DND-41 (cell line): ENCODE measurements at places on chromosomes 16 and 17.

GRCh38 chr16:1468426-1468810 is 6.4 kb downstream of the CLCN7 start:
- no peak for DNase-seq

DNA sequence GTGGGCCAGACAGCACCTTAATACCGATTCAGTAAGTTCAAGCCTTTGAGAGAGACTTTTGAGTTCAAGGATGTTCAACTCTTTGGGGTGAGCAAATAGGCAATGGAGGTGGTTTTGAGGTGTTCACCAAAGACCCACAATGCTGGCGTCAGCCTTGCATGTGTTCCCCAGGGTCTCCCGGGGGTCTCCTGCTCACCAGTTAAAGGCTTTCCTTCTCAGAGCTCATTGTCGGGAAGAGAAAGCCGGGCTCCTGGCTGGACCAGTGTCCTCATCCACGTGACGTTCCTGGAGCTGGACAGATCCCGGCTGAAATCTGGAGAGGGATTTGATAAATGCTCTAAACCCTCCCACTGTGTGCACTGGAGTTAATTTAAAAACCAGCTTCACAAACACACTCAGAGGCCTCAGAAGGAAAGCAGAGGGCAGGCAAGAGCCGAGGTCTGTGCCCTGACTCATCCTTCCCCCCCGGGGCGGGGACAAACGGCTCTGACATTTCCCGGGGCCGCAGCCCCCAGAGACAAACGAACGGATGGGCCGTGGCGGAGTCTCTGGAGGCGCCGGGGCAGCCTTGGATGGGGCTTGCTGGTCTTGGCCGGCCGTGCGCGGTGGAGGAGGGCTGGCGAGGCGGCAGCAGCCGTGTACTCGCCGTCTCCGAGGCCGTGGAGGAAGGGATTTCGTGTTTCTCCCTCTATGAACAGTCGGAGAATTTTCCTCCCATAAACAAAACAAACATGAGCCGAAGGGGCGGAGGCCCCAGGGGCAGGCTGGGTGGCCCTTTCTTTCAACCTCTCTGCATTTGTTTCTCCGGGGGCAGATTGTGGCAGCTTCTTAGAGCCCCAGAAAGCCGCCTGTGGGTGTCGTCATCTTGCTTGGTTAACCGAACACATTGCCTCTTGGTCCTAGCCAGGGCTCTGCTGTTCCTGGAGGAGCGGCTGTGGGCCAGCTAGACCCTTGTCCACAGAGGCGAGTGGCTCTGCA is 94.2 kb downstream of the NTN1 start:
- no peak for DNase-seq

- no peak for DNase-seq
Observed at GRCh38 chr16:10552998-10553491, 27.4 kb downstream of the EMP2 start.

DNA sequence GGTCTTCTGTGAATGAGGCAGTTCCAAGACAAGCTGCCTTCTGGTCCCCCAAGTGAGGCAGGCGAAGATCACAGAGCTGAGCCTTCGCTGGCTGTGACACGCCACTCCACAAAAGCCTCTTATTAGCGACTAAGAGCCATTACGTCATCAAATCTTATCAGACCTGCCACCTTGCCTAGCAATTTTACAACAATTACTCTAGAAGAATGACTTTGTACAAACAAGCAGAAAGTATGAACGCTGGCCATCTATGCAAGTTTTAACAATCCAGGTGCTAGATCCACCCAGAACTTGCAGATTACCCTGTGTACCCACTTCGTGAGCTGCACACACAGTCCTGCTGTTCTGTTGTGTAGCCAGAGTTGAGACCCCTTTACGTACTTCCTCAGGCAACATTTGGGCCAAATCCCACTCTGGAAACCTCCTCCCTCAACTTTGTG is 3.8 kb upstream of the ICAM2 start:
- no peak for DNase-seq

GRCh38 chr16:77833921-77834634 is 45.7 kb downstream of the VAT1L start:
- no peak for DNase-seq

- peak; percentile 86 for DNase-seq
Observed at GRCh38 chr17:77666881-77667395, 291.6 kb upstream of the TNRC6C start.

DNA sequence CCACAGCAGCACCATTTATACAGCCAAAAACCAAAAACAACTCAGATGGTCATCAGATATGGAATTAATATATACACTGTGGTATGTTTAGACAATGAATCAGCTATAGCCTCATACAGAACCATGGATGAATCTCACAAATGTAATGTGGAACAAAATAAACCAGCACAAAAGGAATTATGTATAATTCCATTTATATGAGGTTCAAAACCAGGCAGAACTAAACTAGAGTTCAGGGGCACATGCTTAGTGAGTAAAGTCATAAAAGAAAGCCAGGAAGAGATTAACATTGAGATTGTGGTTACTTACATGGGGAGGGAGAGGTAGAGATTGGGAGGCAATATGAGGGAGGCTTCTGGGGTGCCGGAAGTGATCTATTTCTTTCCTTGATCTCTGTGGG is 231.1 kb downstream of the COPRS start:
- DNase-seq, result no peak

DNA sequence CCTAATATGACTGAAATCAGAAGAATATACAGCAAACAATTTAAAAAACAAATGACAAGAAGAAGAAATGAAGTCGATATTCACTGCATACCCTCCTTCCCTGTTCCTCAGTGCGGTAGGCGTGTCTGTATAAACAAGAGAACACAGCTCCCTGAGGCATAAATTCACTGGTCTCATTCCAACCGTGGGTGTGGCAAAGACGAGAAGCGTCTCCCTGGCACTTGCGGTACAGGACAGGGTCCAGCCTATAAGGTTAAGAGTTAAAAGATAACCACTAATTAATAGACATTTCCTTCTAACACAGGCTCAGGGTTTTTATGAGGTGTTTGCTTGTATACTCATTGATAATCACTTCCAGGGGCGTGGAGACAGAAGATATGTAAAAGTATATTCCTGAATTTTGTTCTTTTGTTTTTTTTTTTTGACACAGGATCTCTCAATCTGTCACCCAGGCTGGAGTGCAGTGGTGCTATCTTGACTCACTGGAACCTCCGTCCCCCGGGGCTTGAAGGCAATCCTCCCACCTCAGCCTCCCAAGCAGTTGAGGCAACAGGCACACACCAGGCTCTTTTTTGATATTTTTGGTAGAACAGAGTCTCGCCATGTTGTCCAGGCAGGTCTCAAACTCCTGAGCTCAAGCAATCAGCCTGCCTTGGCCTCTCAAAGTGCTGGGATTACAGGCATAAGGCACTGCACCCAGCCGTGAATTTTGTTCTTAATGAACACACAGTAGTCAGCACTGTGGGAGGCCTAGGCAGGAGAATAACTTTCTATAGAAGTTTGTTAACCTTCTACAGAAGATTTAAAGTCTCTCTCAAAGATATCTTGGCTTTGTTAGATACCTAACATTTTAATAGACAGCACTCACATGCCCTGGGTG is 59.1 kb upstream of the CLEC18B start:
- DNase-seq, result no peak

- no peak for DNase-seq
Observed at GRCh38 chr17:59238906-59239305, 18.6 kb downstream of the GDPD1 start.

DNA sequence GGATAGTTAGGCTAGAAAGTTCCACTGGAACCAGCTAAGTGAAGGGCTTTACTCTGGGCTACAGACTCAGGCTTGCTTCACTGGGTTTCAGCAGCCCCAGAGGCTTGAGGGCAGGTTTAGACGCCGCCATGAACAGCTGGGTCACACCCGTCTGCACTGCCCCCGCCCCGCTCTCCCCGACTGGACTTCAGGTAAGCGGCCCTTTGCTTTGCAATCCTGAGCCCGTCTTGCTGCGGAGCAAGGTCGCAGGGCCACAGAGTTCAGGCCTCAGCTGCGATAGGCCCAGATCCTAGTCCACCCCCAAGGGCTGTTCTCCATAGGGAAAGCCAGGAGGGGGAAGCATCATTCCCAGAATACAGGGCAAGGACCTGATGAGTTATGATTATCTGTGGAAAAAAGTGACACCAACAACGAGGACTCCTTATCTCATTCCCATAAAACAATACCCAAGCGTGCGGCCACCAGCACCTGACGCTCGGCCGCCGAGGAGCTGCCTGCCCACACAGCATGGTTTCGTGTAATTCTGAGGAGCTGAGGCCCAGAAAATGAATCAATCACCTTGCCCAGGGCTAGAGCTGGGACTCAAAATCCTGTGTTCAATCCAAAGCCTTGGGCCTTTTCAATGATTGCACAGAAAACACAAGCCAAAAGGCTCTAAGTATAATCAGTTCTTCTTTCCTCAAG is 20.4 kb downstream of the MEAK7 start:
- no peak for DNase-seq

- no peak for DNase-seq
Observed at GRCh38 chr17:51133365-51133764, 12.7 kb upstream of the SPAG9 start.

- DNase-seq, result no peak
Observed at GRCh38 chr17:68443972-68444464, 13.3 kb downstream of the WIPI1 start.

- DNase-seq, result no peak
Observed at GRCh38 chr17:2704031-2704889, 7.3 kb downstream of the CLUH start.

GRCh38 chr16:84413244-84414004 is 45.1 kb downstream of the ATP2C2 start:
- no peak for DNase-seq

- DNase-seq, result peak; percentile 29
Observed at GRCh38 chr17:8121681-8122421, 2.1 kb downstream of the HES7 start.

GRCh38 chr17:4897198-4897687 is 2.1 kb upstream of the C17orf107 start:
- no peak for DNase-seq

DNA sequence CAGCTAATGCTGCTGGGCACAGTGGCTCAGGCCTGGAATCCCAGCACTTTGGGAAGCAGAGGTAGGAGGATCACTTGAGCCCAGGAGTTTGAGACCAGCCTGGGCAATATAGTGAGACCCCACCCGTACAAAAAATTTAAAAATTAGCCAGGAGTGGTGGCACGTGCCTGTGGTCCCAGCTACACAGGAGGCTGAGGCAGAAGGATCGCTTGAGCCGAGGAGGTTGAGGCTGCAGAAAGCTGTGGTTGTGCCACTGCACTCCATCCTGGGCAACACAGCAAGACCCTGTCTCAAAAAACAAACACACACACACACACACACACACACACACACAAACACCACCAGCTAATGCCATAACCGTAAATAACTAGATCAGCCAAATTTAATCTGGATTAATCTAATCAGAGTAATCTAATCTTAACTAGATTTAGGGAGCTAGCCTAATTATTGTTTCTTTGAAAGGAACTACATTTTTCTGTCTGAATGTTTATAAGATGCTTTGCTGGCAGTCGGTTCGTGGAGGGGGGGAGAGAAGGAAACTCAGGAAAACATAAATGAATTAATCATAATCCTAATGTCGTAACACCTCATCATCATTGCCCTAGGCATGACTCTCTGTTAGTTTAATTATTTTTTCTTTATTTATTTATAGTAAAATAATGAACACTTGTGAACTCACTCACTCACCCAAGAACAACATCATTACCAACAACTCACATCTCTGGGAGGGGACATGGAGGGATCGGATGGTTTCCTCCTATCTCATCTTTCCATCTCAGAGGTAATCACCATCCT is 12.5 kb upstream of the RBBP6 start:
- no peak for DNase-seq

DNA sequence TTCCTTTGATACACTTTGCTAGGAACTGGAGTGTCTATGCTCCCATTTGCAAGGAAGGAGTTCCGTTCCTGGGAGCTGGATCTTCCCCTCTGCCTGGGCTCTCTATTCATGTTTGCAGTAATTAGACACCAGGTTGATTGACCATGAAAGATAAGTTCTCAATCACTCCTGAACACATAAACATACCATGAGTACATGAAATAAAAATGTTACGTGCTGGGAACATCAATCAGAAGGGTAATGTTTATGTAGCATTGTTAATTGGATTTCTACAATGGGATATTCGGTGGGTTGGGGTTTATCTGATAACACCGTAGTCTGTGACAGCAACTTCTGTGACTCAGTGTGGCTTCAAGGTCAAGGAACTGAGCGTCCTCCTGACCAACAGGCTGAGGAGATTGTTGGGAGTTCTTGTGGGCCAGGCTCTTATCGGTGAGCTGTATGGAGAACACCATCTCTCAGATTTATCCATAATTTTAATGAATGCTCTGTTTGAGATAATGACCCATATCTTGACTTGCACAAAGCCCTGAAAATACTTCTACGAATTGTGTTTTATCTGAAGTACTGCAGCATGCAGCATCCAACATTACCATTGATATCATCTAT is 136.4 kb downstream of the NPIPB5 start:
- no peak for DNase-seq

DNA sequence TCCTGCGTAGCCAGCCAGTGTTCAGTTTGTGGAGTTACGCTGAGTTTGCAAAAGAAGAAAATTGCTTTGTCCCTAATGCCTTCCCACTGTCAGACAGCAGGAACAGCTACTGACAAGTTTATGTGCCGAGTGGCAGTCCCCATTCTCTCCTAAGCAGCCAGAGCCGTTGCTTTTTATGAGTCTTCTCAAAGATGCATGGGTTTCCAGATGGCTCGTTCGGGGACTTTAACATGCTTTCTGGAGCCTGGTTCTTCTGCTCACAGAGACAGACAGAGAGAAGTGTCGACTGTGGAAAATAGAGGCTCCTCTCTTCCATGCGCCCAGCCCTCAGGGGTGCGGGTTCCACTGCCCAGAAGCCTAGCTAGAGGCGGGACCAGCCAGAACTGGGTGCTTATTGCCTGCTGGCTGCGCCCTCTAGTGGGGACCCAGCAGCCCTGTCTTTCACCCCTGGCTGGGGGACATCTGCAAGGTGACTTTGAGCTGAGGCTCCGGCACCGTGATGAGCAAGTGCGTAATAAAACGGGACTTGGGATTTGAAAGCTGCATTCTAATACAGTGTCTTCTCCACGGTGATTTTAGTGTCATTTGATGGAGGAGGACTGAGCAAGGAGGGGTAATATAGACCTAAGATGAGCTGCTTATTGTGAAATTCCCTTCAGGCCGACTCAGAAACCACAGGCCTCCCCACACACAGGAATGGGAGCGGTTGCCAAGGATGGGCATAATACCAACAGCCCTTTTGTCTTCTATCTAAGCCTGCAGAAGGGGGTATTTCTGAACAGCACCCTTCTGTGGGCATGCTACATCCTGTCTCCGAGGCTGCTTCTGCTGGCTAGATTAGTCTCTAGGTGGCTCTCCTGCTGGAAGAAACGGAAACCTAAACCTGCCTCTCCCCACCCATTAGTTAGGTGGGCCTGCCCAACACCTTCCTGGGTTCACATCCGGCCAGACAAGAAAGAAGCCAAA is 73.1 kb downstream of the CCDC182 start:
- DNase-seq, result peak; percentile 76

DNA sequence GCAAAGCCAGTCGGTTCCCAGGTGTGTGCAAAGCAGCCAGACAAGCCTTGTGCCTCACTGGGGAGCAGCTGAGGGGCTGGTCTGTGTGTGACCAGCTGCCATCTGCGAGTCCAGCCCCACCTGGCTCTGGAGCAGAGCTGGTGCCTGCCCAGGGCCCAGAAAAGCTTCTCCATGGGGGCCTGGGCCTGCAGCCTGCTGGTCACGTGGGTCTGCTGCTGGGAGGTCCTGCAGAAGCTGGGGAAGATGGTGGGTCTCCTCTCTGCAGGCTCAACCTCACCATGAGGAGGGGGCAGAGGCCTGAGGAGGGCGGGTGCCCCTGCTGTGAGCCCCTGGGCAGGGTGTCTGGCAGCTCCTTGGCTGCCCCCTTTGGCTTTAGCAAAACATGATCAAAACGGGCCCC is 71.9 kb downstream of the ENGASE start:
- DNase-seq, result no peak
